Activated naive CD4-positive, alpha-beta T cell (primary cell): ENCODE measurements at places on chromosomes 6 and 20.

GRCh38 chr20:45974896-45975565, 3.0 kb upstream of the ZNF335 start:
- no peak for DNase-seq

GRCh38 chr6:12363651-12364381, 73.7 kb downstream of the EDN1 start:
- no peak for DNase-seq

DNA sequence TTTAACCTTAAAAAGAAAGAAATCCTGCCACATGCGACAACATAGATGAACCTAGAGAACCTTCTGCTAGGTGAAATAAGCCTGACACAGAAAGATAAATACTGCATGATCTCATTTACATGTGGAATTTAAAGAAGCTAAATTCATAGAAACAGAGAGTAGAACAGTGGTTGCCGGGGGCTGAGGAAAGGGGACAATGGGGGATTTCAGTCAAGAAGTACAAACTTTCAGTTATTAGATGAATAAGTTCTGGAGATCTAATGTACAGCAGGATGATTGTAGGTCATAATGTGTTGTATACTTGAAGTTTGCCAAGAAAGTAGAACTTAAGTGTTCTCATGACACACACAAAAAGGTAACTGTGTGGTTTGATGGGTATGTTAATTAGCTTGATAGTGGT, 204.3 kb upstream of the PRSS16 start:
- no peak for DNase-seq

GRCh38 chr20:29497261-29497671, 1760.2 kb upstream of the DEFB115 start:
- no peak for DNase-seq

DNA sequence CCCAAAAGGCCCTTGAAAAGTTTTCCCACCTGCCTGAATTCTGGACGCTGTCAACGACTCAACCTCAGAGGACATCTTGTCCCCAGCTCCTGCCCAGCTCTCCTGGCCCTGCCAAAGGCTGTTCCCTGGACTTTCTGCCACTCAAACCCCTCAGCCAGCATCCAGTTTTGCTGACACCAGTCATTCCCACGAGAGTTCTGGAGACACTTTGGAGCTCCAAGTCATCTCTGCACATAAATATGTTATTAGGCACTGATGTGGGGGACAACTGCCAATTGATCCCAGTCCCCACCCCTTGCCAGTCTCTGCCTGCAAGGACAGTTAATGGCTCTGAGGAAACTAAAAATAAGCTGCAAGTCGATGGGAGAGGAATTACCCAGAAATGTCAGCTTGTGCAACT, 38.9 kb upstream of the KCNB1 start:
- no peak for DNase-seq

- no peak for DNase-seq
Observed at GRCh38 chr20:6590891-6591637, 176.4 kb upstream of the BMP2 start.
